ENCODE measurements at places on chromosomes 5 and 9. TPM values are rescaled to one million over a fixed set of nuclear protein-coding genes. Genes with fewer than 3 reads are reported as not detected.

GRCh38 chr5:148259288-148259687, 9.3 kb upstream of the SPINK13 start:
- DNase-seq, result no peak
- no peak overlapping the region for H3K4me3 ChIP-seq
- H3K27ac ChIP-seq, result no peak overlapping the region
- no peaks in the 10 kb centered on the region for H3K36me3 ChIP-seq
- no peaks in the 10 kb centered on the region for H3K27me3 ChIP-seq
- H3K4me1 ChIP-seq, result no peaks in the 10 kb centered on the region

The SPINK1 gene
- total RNA-seq, result not detected

GRCh38 chr9:2642068-2642467, 20.5 kb downstream of the VLDLR start:
- H3K36me3 ChIP-seq, result no peaks in the 10 kb centered on the region
- H3K4me3 ChIP-seq, result no peak overlapping the region
- no peaks in the 10 kb centered on the region for H3K4me1 ChIP-seq
- no peak for DNase-seq
- H3K27ac ChIP-seq, result no peak overlapping the region

DNA sequence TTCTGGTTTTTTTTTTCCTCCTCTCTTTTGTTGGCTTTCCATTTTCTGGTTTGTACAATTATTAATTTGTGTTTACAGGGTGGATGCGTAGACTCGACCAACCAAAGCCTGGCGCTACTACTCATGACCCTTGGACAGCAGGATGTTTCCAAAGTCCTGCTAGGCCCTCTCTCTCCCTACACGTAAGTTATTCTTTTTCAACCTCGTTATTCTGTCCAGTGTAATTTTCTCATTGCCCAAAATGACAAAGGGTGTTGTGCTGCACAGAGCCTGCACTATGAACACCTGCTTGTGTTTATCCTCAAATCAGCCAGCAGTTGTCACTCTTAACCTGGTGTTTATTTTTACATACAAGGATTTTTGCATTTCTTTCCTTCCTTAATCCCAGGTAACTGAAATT, 56.6 kb downstream of the RCL1 start:
- H3K36me3 ChIP-seq, result peaks cover 22% of the 10 kb centered on the region

DNA sequence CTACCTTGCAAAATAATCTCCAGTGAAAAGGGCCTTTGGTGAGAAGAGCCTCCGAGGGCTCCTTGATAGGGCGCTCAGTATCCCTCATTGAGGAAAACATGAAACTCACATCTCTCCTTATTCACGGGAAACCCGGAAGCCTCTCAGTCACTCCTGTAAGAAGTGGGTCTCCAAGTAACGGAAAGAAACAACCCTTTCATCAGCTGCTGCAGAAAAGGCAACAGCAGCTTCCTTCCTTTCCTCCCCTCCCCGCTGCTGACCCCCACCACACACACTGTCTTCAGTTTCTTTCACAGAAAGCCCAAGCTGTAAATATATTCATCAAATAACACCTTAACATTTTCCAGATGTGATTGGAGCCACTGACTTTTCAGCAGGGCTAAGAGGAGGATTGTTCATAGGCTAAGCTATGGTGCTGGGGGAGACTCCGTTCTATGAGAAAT, 81.4 kb downstream of the C9orf152 start:
- H3K4me3 ChIP-seq, result peak overlapping the region; percentile 67
- no peak for DNase-seq
- peaks cover 4% of the 10 kb centered on the region for H3K36me3 ChIP-seq
- H3K4me1 ChIP-seq, result peaks cover 78% of the 10 kb centered on the region
- H3K27ac ChIP-seq, result peak overlapping the region; percentile 98

DNA sequence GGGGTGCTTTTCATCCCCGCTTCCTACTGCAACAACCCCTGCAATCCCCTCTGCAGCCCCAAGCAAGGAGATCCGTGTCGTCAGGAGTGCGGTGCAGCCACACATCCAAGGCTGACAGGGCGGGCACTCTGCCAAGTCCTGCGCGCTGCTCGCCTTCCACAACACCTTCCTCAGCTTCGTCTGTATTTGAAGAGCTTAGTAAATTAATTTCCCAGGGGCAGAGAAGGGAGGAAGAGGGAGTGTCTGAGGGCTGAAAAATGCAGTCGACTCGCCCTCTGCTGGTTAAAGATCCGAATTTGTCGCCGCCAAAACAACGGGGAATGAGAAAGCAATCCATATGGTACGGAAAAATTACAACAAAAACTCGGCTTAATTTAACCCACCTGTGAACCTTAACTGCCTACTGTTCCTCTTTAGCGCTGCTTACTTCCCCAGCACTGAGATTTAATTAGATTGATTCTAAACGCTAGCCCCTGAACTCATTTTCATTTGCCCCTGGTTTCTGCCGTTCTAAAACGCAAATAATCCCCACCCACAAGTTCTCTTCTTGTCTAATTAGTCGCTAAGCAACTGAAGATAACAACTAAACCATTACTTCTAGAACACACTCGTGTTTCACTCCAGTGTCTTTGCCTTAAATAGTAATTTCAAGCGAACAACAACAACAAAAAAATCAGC, 10.9 kb upstream of the PCDHB1 start:
- no peaks in the 10 kb centered on the region for H3K27me3 ChIP-seq
- peak; percentile 1 for DNase-seq
- H3K27ac ChIP-seq, result no peak overlapping the region
- H3K4me1 ChIP-seq, result no peaks in the 10 kb centered on the region
- H3K36me3 ChIP-seq, result no peaks in the 10 kb centered on the region
- no peak overlapping the region for H3K4me3 ChIP-seq

DNA sequence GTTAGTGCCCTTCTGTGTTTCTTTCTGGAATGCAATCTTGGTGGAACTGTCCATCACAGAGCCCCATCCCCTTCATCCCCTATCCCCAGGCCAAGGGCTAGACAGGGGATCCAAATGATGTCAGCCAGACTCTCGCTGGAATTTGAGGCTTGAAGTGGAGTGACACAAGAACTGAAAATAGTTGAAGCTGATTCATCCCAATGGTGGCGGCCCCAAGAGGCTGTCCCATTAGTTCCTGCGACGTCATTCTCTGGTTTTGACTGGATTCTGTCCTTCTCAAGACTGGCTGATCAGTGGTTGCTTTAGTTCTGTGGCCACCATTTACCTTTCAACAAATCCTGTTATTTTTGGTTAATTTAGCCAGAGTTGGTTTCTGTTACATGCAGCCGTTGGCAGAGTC, 59.9 kb downstream of the SUB1 start:
- H3K4me1 ChIP-seq, result peaks cover 23% of the 10 kb centered on the region
- no peaks in the 10 kb centered on the region for H3K27me3 ChIP-seq
- DNase-seq, result no peak
- peak overlapping the region; percentile 38 for H3K27ac ChIP-seq
- no peak overlapping the region for H3K4me3 ChIP-seq

The LECT2 gene
- not detected for total RNA-seq

GRCh38 chr5:56350597-56351170, 117.6 kb upstream of the ANKRD55 start:
- H3K4me1 ChIP-seq, result peaks cover 25% of the 10 kb centered on the region
- no peak overlapping the region for H3K4me3 ChIP-seq
- H3K36me3 ChIP-seq, result no peaks in the 10 kb centered on the region
- DNase-seq, result peak; percentile 92
- no peak overlapping the region for H3K27ac ChIP-seq

All from osteoblast (primary cell).